ENCODE measurements at places on chromosomes 4 and X.
A peak's percentile ranks its signal among the peaks of the same experiment; 100 is the strongest.

DNA sequence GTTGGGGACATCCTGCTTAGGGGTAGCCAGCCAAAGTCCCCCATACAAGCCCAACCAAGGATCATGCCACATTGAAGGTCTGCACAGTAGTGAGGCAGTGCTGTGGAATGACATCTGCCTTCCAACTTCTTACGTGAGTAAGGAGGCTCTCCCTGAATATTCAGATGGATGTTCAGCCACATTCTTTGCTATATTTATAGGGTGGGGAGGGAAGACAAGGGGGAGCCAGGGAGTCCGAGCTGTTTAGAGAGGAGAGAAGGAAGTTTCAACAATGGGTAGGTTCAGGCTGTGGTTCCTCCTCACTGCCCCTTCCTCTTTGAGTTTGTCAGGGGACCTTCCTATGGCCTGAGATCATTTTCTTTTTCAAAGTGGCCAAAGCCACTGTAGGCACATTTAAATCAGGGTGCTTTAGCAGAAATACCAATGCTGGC is 29.8 kb downstream of the MSN start:
- no peak for DNase-seq

- no peak for DNase-seq
These were observed 133.8 kb downstream of the CPZ start for GRCh38 chr4:8726344-8726851.

DNA sequence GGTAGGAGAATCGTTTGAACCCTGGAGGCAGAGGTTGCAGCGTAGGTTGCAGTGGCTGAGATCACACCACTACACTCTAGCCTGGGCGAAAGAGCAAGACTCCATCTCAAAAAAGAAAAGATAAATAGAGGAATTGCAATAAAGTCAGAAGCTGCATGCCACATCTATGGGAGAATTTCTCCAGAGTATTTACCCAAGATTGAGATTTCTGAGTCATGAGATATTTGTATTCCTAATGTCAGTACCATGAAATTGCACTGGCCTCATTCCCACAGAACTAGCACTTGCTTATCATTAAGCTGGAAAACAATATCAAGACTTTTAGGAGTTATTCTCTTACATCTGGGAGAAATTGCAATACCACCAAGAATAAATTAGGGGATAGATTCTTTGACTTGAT is 37.4 kb downstream of the ASIC5 start:
- DNase-seq, result no peak

GRCh38 chrX:97334850-97335249 is 451.1 kb downstream of the RPA4 start:
- no peak for DNase-seq

DNA sequence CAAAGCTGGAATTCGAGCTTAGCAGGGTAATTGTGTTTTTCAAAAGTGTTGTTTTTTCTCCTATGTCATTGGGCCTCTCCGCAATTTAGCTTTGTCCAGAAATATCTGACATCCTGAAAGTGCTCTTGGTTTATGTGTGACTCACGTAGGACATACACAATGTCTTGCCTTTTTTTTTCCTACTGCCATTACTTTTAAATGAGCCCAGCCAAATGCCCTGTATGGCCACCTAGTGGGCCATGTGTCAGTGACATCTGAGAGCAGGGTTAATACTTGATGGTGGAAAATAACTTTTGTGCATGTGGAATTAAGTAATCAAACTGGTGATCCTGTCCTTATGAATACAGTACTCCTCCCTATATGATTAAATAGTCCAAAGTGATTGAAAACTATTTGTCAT is 1411.1 kb upstream of the TENM3 start:
- DNase-seq, result no peak

DNA sequence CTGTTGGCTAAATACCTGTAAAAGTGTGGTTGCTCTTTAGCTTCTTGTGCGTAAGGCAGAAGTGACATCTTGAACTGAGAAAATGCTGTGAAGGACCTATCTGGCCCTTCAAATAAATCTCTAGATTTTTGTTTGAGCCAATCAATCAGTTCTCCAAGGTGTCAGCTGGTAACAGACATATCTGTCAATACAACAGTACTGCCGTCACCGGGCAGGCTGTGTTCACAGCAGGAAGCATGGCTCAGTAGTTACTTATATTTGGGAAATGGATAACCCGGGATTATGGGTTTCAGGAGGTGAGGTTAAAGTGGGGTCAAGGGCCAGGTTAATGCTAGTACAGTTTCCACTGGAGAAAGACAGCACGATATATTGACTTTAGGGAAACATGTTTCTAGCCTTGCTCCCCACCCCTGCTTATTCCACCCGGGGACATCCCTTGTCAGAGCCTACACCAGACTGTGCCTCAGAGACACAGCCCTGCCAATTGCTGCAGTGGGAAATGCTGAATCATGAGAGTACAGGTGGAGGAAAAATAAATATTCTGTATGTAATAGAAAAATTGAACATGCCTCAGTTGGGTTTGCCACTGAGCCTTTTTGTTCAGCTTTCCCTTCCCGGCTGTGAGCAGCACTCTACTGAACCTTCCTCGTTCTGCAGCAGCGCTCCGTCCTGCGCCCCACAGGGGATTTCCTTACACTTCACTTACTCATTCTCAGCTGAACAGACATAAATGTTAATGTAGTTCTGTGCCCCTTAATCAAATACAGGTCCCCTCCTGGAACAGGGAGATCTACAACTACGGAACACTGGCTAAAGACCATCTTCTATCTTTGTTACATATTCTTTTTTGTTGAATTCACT is 121.1 kb downstream of the MGST2 start:
- DNase-seq, result no peak

DNA sequence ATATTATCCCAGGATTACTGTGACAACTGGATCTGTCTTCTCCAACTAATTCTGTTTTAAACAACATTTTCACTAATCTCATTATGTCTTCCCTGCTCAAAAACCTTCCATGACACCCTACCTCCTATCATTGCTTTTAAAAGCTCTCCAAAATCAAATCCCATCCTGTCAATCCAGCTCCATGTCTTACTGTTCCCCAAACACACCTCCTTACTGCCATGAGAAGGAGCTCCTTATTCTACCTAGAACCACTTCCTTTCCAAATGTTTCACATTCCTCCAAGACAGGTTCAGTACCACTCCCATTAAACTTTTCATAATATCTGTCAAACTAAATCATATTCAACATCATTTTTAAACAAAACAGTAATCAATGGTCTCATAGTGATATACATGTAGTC is 66.9 kb upstream of the WDR17 start:
- no peak for DNase-seq

- no peak for DNase-seq
These were observed 9.9 kb downstream of the YIPF6 start for GRCh38 chrX:68508799-68509198.

DNA sequence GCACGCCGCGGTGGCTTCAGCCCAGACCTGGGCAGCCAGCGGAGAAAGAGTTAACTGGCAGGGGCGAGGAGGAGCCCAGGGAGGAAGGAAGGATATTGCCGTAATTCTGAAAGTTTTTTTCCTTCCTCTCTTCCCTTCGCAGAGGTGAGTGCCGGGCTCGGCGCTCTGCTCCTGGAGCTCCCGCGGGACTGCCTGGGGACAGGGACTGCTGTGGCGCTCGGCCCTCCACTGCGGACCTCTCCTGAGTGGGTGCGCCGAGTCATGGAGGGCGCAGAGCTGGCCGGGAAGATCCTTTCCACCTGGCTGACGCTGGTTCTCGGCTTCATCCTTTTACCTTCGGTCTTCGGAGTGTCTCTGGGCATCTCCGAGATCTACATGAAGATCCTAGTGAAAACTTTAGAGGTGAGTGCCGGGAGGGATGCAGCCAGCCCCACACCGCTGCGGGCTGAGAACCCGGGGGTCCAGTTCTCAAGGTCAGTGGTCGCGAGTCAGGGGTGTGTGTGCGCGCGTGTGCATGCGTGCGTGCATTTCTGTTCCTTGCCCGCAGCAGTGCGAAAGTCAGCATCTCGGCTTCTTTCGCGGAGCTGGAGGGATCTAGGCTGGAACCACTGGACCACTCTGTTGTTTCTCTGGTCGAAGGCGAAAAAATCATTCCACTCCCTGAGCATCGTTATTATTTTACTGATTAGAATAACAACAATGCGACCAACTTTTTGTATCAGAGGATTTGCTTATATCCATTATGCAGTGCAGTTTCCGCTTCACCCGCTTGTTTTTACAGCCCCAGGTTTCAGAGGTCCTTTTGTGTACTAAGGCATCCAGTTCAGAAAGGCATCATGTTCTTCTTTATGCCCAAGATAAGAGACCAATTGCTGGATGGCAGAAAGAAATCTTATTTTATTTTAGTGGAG is 709 bp downstream of the GPAT3 start:
- no peak for DNase-seq

DNA sequence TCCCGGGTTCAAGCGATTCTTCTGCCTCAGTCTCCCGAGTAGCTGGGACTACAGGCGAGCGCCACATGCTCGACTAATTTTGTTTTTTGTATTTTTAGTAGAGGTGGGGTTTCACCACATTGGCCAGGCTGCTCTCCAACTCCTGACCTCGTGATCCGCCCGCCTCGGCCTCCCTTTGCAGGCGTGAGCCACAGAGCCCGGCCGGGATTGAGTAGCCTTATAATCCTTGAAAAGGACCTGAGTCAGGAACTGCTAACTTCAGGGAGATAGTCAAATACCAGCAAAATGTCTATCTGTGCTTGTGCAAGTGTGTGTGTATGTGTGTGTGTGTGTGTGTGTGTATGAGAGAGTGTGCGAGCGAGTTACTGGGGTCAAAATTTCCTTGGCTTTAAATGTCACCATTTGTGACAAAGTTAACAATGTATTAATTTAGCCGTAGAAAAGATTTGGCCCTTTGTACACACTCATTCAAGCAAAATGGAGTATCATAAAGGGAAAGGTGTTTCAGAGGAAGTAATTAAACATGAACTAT is 1.8 kb upstream of the KDM6A start:
- no peak for DNase-seq

DNA sequence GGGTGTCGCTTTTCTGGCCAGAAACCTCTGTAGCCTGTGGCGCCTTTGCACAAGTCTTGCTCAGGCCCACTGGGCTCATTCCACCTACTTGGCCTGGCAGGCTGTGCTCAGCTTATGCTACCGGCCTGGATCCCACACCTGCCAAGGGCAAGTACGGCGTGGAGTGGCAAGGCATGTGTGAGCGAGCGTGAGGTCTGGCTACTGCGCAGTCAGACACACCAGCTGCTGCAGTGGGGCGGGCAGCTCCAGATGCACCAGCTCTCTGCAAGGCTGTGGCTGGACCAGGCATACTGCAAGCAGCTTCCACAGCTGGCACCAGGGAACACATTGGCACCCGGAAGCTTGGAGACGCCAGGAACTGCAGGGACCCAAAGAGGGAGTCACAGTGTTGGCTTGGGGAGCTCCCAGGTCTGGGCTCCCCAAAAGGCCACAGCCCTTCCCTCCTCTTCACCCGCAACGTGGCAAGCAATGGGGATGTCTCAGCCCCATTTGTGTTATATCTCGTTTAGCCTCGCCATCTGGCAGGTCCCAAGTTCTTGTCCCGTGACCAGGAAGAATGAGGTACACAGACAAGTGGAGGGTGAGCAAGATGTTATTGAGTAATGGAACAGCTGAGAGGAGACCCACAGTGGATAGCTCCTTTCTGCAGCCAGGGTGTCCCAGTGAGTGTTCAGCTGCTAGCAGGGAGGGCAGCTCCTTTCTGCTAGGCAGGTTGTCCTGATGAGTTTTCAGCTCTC is 3.8 kb upstream of the FBXW7 start:
- DNase-seq, result no peak

DNA sequence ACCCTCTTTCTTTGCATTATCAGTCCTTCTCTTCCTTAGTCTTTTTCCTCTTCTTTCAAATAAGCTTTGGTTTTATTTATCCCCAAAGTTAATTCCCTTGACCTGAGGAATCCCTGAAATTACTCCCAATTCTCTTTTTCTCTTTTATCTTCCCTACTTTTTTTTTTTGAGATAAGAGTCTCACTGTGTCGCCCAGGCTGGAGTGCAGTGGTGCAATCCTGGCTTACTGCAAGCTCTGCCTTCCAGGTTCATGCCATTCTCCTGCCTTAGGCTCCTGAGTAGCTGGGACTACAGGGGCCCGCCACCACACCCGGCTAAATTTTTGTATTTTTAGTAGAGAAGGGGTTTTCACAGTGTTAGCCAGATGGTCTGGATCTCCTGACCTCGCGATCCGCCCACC is 17.8 kb downstream of the CAMK2D start:
- no peak for DNase-seq

DNA sequence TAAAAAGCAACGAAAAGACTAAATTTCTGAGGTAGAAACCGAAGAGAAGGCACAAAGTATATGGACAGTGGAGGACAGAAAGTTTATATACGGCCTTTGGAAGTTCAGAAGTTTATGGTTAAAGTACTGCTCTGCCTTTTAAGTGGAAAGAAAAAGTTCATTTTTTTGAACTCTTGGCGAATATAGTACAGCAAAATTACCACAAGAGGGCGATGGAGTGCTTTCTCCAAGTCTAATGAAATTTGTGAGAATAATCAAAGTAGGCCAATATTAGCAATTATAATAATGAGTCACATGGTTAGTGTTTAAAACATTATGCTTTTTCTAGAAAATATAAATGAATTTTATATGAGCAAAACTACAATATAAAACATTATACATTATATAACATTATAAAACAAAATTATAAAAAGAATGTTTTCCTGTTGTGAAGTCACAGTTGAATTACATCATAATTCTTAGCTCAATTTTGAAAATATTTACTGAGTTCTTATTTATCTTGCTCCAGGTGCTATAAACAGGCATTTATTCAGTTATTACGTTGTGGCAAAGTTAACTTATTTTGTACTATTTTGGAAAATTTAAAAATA is 136.2 kb upstream of the BMPR1B start:
- peak; percentile 11 for DNase-seq

GRCh38 chr4:1978226-1978625 is 30.5 kb downstream of the NELFA start:
- DNase-seq, result no peak

GRCh38 chr4:89305712-89306437 is 1.7 kb downstream of the GPRIN3 start:
- no peak for DNase-seq

DNA sequence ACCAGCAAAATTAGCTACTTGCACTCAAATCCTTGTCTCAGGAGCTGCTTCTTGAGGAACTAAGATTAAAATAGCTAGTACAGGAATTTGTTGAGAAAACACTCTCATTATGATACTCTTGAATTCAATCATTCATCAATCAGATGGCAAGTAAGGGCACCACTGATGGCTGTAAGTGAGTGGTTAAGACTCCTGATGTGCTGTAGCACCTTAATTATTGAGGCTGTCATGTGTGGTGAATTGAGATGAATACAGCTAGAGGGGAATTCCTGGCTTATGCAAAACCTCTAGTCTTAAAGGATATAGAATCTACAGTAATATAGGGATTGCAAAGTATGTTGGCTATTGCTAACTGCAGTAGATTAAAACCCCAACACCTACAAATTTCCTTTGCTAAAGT is 509.1 kb downstream of the IQCM start:
- no peak for DNase-seq

DNA sequence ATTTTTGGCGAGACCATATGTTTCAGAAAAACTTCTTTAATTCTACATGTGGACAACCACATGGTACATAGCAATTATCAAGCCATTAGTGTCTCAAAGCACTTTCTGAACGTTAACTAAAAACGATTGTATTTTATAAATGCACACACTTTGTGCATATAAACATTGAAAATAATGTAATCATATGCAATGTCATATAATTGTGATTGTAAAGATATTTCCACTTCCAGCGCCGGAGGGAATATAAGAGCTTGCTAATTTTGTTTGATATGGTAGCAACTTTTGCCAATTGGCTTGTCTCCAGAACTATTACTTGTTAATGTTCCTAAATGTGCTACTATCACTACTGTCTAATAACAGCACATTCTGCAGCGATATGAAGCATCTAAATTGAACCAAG is 162.3 kb upstream of the SMIM31 start:
- no peak for DNase-seq

Data from right renal pelvis (tissue), 4 donors.